Keratinocyte (primary cell): ENCODE measurements at places on chromosomes 7 and 10. TPM values are rescaled to one million over a fixed set of nuclear protein-coding genes. Genes with fewer than 3 reads are reported as not detected.

UCN3 gene
- polyA plus RNA-seq: not detected in 3 replicates

RASA4B gene
- polyA plus RNA-seq: 0.45 to 1.2 TPM (median 0.49 TPM) in 3 replicates

DPP6 gene
- not detected in 3 replicates for polyA plus RNA-seq

PDZD7 gene
- 0.31 to 0.54 TPM (median 0.54 TPM) in 3 replicates for polyA plus RNA-seq

GPR15LG gene
- polyA plus RNA-seq: 0.57 to 54.1 TPM (median 10.4 TPM) in 3 replicates

PNLIPRP1 gene
- not detected in 3 replicates for polyA plus RNA-seq

CRPPA gene
- 0.33 to 0.66 TPM (median 0.51 TPM) in 3 replicates for polyA plus RNA-seq

GRCh38 chr10:89853781-89854191, 152.4 kb downstream of the KIF20B start:
- no peak for DNase-seq

DNA sequence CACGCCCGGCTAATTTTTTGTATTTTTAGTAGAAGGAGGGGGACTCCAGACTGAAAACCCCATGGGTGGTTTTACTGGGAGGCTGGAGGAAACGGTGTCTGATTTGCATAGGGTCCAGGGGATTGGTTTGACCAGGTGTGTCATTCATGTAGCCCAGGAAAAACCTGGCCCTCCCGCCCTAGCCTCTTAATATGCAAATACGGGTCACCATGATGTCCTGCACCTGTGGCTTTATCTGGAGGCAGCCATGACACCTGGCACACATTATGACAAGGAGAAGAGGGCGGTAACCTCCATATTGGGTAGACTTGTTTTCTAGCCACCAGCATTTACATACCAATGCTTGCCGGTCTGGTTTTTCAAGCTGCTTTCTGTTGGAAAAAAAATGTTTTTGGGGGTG, 68.0 kb downstream of the TRIL start:
- DNase-seq: no peak

DNA sequence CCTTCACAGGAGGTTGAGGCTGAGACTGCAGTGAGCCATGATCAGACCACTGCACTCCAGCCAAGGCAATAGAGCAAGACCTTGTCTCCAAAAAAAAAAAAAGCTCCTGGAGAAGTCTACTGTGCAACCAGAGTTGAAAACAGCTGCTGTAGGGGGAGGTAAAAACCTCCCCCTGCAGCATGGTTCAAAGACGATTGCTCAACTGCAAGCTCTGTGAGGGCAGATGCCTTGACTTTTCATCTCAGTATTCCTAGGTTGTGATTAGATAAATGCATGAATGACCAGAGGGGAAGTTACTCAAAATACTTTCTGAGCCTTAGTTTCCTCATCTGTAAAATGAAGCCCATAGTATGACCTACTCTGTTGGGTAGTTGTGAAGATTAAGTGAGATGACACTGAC, 25.0 kb upstream of the PPA1 start:
- DNase-seq: no peak

DNA sequence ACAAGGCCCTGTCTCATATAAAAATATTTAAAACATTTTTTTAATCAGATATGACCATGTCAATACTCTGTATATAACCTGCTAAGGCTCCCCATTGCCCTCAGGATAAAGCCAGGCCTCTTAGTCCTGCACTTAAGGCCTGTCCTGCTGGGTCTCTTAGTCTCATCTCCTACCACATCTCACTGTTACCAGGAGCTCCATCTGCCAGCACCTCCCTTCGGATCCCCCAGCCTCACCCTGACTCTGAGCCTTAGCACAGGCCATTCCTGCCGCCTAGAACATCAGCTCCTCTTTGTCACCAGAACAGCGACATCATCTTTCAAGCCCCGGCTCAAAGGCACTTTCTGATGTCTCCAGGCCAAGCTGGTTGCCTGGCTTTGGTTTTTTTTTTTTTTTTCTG, 25.7 kb upstream of the GTF2IRD1 start:
- DNase-seq: no peak

DNA sequence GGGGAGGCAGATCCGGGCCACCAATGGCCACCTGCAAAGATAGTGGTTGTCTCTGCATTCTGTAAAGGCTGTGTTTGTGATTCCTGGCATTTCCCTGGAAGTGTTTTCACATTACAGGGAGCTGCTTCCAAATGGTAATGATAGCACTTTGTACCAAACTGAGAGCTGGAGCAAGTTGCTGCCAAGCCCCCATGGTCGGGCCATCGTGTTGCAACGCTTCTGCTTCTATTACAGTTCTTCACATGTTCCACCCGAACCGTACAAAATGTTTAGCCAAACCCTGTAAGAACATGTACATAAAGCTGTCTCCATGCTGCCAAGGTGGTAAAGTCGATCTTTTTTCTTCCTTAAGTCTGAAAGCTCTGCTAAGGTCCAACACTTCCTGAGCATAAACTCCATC, 397.7 kb upstream of the NFE2L3 start:
- no peak for DNase-seq

- DNase-seq: no peak
These were observed 94.5 kb downstream of the SEC61G start for GRCh38 chr7:54664235-54665228.

DNA sequence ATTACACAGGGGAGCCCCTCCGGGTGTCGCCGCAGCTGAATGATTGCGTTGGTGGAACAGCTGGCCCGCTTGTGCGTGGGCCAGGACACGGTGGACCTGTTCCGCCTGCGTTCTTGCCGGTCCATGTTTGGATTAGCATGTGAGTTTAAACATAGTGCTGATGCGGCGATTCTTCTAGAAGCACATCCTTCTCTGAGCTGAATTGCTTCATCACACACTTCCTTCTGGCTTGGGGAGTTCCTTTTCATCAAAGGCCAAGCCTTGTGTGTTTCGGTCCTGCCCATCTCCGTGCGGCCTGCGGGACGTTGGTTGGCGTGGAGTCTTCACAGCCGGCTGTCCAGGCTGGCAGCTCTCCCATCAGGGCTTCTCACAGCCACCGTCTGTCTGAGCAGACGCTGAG, 45.5 kb upstream of the SLC29A4 start:
- DNase-seq: no peak

GRCh38 chr7:88141953-88142352, 77.9 kb downstream of the SRI start:
- no peak for DNase-seq

- no peak for DNase-seq
These were observed 87.9 kb downstream of the WIPF3 start for GRCh38 chr7:29894256-29894655.

GRCh38 chr10:86393362-86393761, 26.8 kb upstream of the GRID1 start:
- no peak for DNase-seq

DNA sequence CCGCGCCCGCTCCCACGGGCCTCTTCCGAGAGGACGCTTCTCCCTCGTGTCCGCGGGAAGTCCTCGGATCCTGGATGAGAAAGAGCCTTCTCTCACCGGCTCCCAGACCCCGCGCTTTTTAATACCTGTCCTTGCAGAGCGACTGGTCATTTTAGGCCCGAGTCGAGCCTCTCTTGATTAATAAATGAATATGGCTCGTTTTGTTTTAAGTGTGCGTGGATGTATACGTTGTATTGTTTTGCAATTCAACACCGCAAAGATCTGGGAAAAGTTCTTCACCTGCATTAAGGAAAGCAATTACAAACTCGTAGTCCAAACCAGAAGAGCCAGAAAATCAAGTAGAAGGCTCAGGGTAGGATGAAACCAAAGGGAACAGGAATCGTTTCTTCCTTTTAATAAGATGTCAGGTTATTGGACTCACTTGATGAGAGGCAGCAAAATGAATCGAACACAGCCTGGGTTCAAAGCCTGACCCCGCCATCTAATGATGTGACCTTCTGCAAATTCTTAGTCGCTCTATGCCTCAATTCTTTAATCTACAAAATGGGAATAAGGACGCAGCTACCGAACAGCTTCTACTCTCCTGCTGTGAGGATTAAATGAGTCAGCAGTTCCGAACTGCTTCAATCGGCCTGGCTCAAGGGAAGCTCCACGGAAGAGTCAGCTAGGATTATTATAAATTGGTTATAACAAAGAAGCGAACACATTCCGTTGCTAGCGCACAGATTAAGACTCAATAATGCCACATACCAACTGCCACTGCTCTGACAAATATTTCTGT, 277.8 kb upstream of the NEBL start:
- no peak for DNase-seq

DNA sequence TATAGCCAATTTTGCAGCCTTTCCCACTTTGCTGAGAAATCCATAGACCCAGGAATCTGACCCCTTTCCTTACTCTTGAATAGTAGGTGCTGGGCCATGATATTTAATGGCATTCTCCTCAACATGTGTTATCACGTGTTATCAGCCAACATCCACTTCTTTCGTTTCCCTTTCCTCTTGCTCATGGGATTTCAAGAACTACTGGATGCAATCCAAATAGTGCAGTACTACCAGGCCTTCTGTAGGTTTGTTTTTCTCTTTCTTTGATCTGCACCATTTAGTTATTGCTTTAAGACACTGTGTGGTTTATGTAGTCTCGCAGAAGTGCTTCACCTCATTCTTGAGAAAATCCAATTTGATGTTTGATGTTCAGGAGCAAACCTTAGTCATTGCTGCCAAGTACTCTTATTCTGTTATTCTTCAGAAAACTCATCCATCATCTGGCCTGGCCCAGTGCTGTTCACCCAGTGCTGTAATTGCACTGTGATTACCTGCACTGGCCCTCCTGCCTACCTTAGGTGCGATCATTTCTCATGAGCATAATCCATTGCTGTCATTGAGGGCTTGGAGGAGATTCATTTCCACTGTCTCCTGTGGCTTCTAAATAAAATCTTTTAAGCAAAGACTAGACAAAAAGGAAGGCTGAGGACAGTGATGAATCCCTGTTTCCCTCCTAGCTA, 315.3 kb downstream of the BMPER start:
- DNase-seq: no peak
